Mammary epithelial cell (primary cell): ENCODE measurements at places on chromosomes 7 and 10.

- DNase-seq = peak; percentile 14
These were observed 74.2 kb downstream of the MINPP1 start for GRCh38 chr10:87578842-87579401.

DNA sequence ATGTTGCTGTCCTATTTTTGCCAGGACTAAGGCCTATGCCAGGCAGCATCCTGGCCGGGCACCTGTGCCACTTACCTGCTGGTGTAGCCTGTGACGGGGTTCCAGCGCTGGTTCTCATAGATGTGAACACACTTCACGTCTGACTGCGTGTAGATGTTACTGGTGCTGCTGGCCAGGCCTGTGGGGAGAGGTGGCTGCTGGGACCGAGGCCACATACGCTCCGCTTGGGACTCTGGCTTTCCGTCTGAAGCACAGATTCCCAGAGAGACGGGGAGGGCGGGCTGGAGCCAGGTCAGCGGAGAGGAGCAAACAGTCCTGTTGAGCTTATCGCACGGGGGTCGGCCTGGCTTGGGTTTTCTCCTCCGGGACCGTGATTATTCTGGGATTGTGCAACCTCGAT lies 16.7 kb downstream of the BHLHA15 start:
- DNase-seq = no peak

- DNase-seq = peak; percentile 53
These were observed 36.3 kb downstream of the ARID5B start for GRCh38 chr10:61937631-61938351.

- DNase-seq = peak; percentile 91
These were observed 44.8 kb upstream of the DMBT1 start for GRCh38 chr10:122515588-122516231.

- DNase-seq = no peak
These were observed 477 bp upstream of the FBXW4 start for GRCh38 chr10:101695404-101695890.

- DNase-seq = no peak
These were observed 28.9 kb downstream of the FZD1 start for GRCh38 chr7:91293136-91293535.

GRCh38 chr10:37476285-37476684 lies 350.9 kb downstream of the ANKRD30A start:
- peak; percentile 12 for DNase-seq
